AG04450 (cell line): ENCODE measurements at places on chromosomes 4 and X.

DNA sequence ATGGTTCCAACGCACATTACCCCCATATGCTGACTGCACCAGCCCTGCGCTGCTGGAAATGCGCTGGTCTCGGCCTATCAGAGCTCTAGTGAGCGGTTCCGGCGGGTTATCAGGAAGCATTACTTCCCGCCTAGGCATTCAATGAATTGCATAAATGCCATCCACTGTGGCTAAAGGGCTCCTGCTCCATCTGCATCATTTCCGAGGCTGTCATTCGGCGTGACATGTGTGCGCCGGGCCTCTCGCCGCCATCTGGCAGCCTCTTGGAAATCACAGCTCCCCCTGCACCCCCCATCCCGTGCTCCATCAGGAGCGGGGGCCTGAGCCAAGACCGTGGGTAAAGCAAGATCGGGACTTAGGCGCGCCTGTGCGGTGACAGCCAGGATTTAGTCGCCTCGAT lies 64.4 kb downstream of the SEPSECS start:
- DNase-seq = no peak

- DNase-seq = no peak
These were observed 107.4 kb upstream of the SLC4A4 start for GRCh38 chr4:71231129-71232055.

DNA sequence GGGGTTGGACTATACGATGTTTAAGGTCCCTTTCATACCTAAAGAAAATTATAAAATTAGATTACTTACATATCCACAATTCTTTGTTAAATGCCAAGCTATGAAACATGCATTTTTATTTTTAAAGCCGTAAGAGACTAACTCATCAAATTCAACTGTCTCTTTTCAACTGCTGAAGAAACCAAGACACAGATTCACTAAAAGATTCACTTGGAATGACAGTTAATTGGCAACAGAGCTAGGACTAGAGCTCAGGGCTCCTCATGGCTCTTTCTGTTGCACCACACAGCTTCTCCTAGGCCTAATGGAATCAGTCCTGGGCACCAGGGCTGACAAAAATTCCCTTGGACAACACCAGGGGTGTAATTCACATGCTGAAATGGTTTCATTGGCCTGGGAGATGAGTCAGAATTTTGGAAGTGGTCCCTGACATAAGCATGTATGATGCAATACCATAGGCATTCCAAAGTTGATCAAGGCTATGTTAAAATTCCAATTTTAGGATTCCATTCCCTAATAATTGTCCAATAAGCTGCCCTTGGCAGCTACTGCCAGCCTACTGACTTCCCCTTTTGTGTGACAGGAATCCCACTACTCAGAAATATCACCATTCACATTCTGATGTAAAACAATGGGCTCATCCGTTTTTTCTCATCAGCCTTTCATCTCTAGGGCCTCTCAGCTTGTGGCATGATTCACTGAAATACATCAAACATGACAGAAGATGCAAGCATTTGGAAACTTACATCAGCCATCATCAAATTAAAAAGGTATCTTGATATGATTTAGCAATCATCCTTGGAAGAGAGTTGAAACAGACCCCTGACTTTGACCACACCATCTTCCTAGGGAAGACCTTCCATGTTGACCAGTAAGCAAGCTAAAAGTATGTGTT lies 54.2 kb downstream of the PLAC1 start:
- peak; percentile 70 for DNase-seq

DNA sequence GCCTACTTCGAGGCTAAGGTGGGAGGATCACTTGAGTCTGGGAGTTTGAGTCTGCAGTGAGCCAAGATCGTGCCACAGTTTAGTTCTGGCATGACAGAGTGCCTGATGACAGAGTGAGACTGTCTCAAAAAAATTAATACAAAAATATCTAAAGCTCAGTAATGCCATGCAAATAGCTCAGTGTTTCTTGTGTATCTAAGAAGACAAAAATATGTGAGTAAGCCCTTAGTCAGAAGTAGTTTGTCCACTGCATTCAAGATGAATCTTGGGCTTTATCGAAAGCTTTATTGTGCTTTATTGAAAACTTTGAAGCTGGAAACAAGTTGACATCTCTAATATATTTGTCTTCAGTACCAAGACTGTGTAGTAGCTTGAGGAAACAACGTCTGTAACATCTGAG lies 115.9 kb downstream of the GPAT3 start:
- DNase-seq = no peak

GRCh38 chr4:108141213-108141950 lies 27.4 kb downstream of the LEF1 start:
- no peak for DNase-seq

DNA sequence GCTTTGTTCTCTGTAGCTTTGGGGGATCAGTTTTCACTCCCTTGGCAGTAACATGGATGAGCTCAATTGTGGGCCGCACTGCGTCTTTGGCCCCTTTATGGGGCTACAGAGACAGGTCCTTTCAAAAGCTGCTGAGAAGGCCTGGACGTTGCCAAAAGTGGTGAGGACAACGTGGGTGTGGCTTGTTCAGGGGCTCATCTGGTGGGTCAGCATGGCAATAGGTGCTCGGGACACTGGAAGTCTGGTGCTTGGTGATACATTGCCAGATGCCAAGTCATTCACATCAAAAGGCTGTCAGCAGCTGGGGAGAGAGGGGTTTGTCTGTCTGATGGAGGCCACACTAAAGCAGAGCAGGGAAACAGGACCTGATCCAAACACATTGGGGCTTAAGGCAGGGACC lies 149.8 kb upstream of the EOLA2 start:
- no peak for DNase-seq

GRCh38 chr4:2083826-2084160 lies 24.7 kb downstream of the NAT8L start:
- no peak for DNase-seq

DNA sequence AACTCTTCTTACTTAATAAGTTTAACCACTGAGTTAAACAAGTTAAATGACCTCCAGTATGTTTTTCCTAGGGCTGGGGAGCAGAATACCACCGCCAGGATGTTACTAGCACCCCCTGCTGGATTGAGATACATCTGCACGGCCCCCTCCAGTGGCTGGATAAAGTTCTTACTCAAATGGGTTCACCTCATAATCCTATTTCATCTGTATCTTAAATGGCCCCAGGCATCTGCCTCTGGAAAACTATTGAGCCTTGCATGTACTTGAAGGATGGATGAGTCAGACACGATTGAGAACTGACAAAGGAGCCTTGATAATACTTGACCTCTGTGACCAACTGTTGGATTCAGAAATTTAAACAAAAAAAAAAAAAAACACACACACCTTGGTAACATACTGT lies 61.5 kb upstream of the MMAA start:
- peak; percentile 43 for DNase-seq

- DNase-seq = no peak
These were observed 57.8 kb upstream of the ADGRA3 start for GRCh38 chr4:22573641-22574040.

- no peak for DNase-seq
These were observed at the start of gene FGF2 for GRCh38 chr4:122826553-122827257. FGF2 (plus strand) TSS chr4:122826831; CDS start chr4:122827175, 344 bp downstream.

DNA sequence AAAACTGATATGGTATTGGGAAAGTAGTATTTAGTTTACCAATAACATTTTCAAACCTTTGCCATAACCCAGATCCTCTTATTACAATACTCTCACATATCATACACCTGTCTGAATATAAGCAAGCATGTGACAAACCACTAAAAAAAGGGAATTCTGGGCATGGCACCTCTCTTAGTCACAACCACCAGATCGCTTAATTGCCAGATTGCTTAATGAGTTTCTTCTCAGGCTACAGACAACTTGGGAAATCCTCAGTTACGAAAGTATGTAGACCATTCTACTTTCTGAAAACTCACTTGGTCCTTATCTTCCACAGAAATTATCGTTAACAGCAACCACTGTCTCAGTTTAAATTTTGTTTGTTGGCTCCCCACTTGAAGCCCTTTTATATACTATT lies 2.1 kb downstream of the NAF1 start:
- no peak for DNase-seq

DNA sequence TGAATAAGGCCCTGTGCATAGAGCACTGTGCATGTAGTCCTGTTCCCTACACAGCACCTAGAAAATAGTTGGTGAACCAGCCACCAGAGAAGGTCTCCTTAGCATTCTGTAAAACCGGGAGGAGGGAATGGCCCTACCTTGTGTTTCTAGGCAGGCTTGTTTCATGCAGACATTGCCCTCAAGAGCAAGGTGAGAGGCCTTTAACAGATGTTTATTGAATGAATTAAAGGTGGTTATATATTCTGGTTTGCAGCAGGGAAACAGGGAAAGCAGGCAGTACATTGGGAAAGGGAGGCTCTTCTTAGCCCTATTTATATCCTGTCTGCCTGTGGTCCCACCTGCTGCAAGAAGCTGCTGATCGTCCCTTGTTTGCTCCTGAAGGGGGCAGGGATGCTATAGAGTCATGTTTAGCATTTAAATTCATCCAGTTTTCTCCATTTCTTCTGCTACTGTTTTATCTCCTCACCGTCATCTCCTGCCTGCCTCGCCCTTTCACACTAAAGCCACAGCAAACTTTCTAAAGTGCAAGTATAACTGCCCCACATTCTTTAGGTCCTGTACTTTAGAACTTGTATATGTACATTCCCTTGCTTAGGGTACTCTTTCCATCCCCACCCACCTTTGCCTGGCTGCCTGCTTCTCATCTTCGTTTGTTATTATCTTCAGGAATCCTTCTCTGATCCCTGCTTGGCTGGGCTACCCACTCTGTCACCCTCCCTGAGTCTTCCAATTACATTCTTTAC lies 60.3 kb downstream of the EGF start:
- no peak for DNase-seq

GRCh38 chr4:43234626-43235415 lies 342.3 kb downstream of the GRXCR1 start:
- DNase-seq = no peak

DNA sequence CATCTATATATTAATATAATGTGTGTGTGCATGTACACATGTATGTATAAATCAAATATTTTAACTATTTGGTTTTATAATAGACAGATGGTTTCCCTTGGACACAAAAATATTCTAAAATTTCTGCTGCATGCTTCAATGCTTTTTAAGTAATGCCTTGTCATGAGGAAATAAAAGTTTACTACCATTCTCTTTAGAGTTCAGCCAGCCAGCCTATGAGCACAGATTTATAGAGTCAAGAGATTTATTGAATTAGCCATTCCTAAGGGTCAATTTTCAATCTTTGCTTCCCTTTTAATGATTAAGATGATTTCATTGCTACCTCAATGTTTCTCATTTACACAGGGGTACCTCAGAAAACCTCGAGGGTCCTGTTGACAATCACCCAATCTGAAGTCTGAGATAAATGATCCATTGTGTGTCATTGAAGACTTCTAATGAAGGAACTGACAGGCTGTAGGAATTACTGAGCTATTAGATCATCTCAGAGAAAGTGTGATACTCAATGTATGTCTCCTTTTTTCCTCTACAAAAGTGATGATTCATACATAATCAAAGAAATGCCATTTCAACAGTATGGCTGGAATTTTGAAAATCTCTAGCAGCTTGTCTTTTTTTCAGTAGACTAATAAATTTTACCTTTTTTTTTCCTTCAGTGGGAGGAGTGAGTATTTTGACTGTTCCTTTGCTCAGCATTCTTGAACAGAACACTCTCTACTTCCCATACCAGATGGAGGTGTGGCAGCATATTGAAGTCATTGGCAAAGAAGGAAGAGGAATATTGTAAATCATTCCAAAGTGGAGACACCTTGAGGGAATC lies 222.6 kb upstream of the PCDH18 start:
- DNase-seq = peak; percentile 10

DNA sequence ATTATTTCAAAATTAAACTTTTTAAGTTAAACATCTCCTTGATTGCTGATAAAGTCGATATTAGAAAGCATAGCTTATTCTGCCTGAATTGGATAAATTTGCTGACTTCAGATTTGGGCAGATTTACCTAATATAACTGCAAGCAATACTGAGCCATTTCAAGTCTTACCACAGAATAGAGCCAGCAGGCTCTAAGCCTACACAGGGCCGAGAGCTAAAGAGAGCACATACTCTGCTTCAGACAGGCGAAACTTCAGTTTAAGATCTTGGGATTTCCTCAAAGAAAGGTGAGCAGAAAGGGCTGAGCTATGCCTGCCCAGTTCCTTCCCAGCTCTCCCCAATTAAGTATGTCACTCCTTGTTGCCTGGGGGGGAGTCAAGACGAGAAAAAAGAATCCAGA lies 240.6 kb upstream of the NOCT start:
- no peak for DNase-seq
